Stomach (tissue), 19 donors: ENCODE measurements at places on chromosomes 5 and 9.
A peak's percentile ranks its signal among the peaks of the same experiment; 100 is the strongest.

- H3K4me1 ChIP-seq, result peaks cover 23% of the 10 kb centered on the region
- DNase-seq, result no peak
- no peak overlapping the region for H3K27ac ChIP-seq
- H3K27me3 ChIP-seq, result no peaks in the 10 kb centered on the region
- no peak overlapping the region for H3K4me3 ChIP-seq
- peaks cover 35% of the 10 kb centered on the region for H3K36me3 ChIP-seq
Measured at GRCh38 chr5:39016587-39017275, 57.5 kb downstream of the RICTOR start.

DNA sequence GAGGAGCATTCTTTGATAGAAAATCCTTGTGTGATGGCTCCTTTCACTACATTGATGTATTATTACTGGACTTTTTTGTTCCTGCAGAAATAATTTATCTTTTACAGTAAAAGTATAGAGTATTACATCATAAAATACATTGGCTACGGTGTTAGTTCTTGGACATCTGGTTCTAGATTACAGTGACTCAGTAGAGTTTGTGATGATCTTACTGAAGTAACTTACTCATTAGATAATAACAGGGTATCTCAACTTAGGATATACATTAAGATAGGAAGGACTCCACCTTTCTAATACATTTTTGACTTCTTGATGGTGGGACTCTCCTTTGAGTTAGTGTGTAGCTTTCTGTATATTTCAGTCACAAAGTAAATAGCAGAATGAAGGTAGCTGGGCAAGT is 59.1 kb downstream of the ZNF462 start:
- peak overlapping the region; percentile 79 for H3K27ac ChIP-seq
- peaks cover 15% of the 10 kb centered on the region for H3K4me1 ChIP-seq
- no peak overlapping the region for H3K4me3 ChIP-seq
- H3K27me3 ChIP-seq, result no peaks in the 10 kb centered on the region
- DNase-seq, result no peak
- H3K36me3 ChIP-seq, result peaks cover 26% of the 10 kb centered on the region

DNA sequence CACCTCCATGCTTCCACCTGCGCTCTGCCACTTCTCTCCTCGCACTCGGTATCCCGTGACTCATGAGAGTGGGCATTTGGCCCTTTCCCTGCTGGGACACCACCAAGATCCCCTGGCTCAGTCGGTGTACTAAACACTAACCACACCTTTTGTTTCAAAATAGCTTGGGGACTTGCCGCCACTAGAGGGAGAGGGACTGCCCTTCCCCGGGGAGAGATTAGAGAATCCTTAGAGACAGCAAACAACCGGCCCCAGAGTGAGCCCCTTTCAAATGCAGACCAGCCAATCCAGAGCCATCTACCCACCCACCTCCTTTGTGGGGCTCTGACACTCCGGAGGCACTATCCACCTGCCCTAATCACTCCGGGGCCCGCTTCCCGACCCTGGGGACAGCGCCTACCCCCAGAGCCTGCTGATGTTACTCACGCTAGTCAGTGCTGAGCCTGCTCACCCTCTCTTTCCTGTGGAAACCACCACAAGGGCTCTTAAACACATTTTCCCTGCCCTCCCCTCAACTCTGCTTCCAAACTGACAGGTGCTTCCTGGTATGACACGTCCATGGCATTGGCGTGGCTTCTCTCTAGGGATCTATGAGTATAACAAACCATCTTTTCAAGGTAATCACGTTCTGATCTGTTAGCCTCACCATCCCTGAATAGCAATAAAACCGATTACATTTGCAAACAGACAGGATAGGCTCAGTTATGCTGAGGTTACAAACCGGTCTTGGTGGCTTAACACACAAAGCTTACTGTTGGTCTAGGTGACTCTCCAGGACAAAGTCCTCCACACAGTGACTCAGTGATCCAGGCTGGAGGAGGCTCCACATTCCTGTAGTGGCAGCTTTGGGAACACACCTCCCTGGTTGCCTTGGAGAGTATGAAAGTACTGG is 180.1 kb upstream of the MVB12B start:
- no peak overlapping the region for H3K4me3 ChIP-seq
- no peak overlapping the region for H3K27ac ChIP-seq
- peak; percentile 53 for DNase-seq
- peaks cover 28% of the 10 kb centered on the region for H3K27me3 ChIP-seq

GRCh38 chr5:71946343-71947030 is 160.8 kb upstream of the MAP1B start:
- H3K36me3 ChIP-seq, result no peaks in the 10 kb centered on the region
- no peak for DNase-seq
- no peak overlapping the region for H3K27ac ChIP-seq
- H3K27me3 ChIP-seq, result no peaks in the 10 kb centered on the region
- H3K4me3 ChIP-seq, result no peak overlapping the region

GRCh38 chr9:36584620-36585460 is 12.1 kb downstream of the MELK start:
- no peaks in the 10 kb centered on the region for H3K4me1 ChIP-seq
- H3K27me3 ChIP-seq, result no peaks in the 10 kb centered on the region
- H3K27ac ChIP-seq, result no peak overlapping the region
- no peaks in the 10 kb centered on the region for H3K36me3 ChIP-seq
- DNase-seq, result no peak
- no peak overlapping the region for H3K4me3 ChIP-seq

- no peak for DNase-seq
- no peak overlapping the region for H3K4me3 ChIP-seq
- peak overlapping the region; percentile 88 for H3K27ac ChIP-seq
- peaks cover 44% of the 10 kb centered on the region for H3K4me1 ChIP-seq
- no peaks in the 10 kb centered on the region for H3K27me3 ChIP-seq
- no peaks in the 10 kb centered on the region for H3K36me3 ChIP-seq
Measured at GRCh38 chr9:94921092-94921471, 194.6 kb downstream of the AOPEP start.

DNA sequence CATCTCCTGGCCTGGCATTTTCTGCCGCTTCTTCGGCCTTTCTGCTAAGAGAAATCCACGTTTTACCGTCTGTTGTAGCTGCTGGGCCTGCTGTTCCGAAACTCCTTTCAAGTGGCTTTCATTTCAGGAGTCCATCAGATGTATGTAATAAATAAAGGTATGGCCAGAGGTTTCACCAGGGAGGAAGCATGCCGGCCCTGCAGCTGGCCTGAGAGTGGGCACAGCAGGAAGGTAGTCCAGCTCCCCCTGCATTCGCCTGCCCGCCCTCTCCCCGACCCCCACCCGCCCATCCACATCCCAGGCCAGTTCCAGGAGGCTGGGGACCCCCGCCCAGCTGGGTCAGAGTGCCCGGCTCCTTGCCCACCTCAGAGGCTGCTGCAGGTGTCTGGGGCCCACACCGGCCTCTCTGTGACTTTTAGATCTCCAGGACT is 46.4 kb upstream of the EXOC3 start:
- H3K27me3 ChIP-seq, result peaks cover 31% of the 10 kb centered on the region
- no peak overlapping the region for H3K4me3 ChIP-seq
- H3K27ac ChIP-seq, result peak overlapping the region; percentile 8
- H3K36me3 ChIP-seq, result no peaks in the 10 kb centered on the region

DNA sequence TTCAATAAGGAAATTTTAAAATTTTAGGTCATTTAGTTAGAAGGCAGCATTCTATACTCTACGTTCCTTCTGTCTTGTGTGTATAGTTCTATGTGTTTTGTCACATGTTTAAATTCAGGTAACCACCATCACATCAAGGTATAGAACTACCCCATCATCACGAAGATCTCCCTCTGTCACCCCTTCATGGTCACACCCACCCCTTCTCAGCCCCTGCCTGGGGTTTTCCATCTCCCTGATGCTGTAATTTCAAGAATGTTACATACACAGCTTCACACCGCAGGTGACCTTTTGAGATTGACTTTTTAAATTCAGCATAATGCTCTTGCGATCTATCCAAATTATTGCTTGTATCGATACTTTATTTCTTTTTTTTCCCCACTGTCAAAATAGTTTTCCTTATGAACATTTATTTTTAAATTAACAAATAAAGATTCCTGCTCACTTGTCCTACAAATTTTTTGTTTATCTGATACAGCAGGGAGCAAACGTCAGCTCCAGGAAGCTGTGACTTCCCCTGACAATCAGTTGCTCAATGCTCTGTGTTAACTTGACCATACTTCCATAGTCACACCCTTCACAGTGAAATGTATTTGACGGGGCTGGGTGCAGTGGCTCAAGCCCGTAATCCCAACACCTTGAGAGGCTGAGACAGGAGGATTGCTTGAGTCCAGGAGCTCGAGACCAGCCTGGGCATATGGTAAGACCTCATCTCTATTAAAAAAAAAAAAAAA is 10.2 kb downstream of the BTNL8 start:
- H3K4me1 ChIP-seq, result no peaks in the 10 kb centered on the region
- no peaks in the 10 kb centered on the region for H3K36me3 ChIP-seq
- DNase-seq, result no peak
- H3K27me3 ChIP-seq, result no peaks in the 10 kb centered on the region
- H3K4me3 ChIP-seq, result no peak overlapping the region

DNA sequence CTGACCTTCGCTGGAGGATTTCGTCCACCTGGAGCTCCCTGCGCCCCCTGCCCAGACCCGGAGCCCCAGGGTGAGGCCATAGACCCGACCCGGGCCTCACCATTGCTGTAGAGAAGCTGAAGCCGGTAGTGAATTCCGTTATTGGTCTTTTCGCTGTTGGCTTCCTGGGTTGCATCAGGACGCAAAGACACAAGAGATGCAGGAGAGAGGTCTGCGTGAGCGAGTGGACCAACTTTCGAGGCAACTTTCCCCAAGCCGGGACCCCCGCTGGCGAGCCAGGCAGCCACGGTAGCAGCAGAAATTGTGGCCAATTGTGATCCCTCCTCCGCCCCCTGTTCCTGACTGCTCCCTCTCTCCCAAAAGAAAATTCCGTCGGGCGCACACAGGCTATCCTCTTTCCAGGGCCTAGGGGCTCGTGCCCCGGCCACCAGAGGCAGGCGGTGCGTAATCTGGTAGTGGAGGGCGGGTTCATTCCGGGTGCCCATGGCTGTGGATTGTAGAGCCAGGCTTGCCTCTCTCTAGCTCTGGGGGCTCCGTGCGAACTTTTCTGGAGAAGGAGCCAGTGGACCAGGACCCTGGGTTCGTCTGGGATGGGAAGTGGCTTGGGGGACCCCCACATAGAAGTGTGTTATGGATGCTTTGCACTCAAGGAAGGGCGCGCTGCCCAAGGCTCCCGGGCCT is 3.3 kb downstream of the EBF1 start:
- peaks cover 4% of the 10 kb centered on the region for H3K27me3 ChIP-seq
- H3K36me3 ChIP-seq, result no peaks in the 10 kb centered on the region
- peak overlapping the region; percentile 80 for H3K27ac ChIP-seq
- DNase-seq, result no peak
- H3K4me3 ChIP-seq, result peak overlapping the region; percentile 55

DNA sequence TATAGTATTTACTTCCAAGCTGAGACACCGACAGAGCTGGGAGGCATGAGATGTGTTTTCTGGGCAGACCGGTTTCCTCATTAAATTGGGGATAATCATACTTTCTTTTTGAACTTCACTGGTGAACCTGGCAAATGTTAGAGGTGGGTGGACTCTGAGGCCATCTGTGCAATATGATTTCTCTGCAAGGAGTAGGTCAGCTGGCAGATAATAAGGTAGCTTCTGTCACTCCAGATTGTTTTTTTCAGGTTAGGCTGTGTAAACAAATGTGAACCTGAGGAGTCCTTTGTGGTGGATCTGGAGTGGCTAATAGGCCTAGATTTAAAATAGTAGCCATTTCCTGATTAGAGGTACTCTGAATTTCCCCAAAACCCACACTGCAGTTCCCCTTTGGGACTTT is 75.4 kb upstream of the S1PR3 start:
- H3K4me1 ChIP-seq, result no peaks in the 10 kb centered on the region
- no peak for DNase-seq
- H3K27me3 ChIP-seq, result no peaks in the 10 kb centered on the region
- H3K27ac ChIP-seq, result no peak overlapping the region
- no peak overlapping the region for H3K4me3 ChIP-seq

DNA sequence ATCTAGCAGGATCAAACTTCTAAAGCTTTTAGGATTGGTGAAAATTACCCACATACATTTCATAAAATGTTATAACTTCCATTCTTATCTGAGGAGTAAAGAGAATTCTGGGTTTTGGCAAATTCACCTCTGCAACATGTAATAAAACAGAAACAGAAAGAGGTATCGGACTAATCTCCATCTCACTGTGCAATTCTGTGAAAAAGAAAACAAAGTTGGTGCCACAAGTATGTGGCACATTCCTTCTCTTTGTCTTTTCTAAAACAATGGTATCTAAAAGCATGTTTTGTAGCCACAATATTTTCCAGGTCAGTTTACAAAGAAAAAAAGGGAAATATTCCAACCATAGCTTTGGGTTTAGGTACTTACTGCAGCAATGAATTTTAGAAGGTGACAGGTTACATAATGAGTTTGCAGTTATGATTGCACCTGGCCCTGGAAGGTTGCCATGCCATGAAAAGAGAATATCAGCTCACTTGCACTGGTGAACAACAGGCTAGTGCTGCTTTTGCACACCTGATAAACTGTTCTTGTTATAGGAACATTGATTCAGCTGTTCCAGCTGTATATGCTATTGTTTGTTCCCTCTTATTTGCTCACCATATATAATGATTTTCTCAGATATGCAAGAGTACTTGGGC is 491.3 kb upstream of the MEF2C start:
- DNase-seq, result peak; percentile 25
- no peaks in the 10 kb centered on the region for H3K27me3 ChIP-seq
- H3K36me3 ChIP-seq, result no peaks in the 10 kb centered on the region
- no peak overlapping the region for H3K4me3 ChIP-seq

DNA sequence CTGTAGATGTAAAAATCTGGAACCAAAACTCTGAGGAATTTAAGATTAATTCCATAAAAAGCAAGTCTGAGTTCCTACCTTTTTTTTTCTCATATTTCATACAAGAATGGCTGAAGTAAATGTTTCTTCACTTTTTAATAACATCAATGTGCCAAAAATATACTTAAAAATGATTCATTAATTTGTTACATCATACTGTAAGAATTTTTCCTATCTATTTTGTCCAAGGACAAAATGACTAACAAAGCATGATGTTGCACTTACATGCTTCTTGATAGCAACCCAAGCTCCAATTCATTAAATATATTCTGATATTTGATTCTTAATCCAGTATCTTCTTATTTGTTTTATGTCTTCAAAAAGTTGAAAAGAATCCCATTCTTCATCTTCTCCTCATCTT is 988.3 kb downstream of the TLE1 start:
- no peaks in the 10 kb centered on the region for H3K36me3 ChIP-seq
- DNase-seq, result no peak
- H3K4me1 ChIP-seq, result no peaks in the 10 kb centered on the region
- H3K27ac ChIP-seq, result no peak overlapping the region
- no peaks in the 10 kb centered on the region for H3K27me3 ChIP-seq
- no peak overlapping the region for H3K4me3 ChIP-seq
